Brain pericyte (primary cell): ENCODE measurements at places on chromosomes 2 and 18.
A peak's percentile ranks its signal among the peaks of the same experiment; 100 is the strongest.

- DNase-seq: no peak
Measured at GRCh38 chr2:15074751-15075700, 442.5 kb downstream of the LRATD1 start.

DNA sequence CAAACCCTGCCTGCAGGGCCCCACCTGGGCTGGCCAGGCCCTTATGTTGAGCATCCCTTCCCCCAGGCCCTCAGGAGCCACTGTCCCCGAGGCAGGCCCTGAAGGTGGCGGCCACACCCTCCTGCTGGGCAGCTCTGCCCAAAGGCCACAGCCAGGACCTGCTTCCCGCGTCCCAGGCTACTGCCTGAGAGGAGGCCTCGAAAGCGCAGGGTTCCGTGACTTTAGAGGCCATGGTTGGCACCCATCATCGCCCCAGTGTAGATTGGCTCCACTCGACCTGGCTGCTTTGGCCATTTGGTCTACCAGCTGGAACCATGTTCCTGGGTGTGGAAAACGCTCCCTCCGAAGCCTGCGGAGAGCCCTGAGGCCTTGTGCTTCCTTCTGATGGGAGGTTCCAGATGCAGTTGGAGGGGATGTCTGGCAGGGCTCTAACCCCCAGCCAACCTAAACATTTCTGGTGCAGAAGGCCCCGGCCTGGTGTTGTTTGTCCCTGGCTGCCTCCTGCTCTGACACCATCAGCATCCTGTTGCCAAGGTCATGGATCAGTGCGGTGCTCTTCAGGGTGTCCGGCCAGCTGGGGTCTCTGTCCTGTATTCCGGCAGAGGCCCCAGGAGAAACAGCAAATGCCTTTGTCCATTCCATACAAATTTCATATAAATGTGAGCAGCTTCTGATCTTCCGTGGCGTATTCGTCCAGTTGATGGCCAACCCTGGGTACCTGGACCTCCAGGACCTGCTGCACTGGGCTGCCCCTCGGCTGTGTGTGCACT is 14.7 kb downstream of the CAPN10 start:
- DNase-seq: no peak

GRCh38 chr18:28086670-28087552 is 90.0 kb downstream of the CDH2 start:
- DNase-seq: peak; percentile 57

GRCh38 chr18:63992751-63993150 is 22.9 kb downstream of the SERPINB8 start:
- DNase-seq: no peak

- DNase-seq: no peak
Measured at GRCh38 chr2:233449081-233449901, 95.0 kb downstream of the DGKD start.

DNA sequence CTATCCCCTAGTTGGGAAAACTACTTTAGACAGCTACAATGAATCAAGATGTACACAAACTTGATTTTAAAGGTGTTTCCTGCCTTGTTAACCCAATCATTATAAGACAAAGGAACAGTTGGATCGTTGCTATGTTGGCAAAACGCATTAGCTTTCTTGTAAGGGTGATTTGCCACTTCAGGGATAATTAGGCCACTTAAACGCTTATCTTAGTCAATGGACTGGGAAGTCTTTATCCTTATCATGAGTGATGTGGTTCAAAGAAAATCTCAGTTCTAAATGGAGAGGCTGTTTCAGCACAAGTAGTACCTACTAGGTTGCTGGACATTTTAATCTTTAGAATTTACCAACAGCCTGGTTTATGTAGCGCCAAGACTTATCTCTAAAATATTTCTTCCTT is 406.1 kb upstream of the MEX3C start:
- DNase-seq: no peak

DNA sequence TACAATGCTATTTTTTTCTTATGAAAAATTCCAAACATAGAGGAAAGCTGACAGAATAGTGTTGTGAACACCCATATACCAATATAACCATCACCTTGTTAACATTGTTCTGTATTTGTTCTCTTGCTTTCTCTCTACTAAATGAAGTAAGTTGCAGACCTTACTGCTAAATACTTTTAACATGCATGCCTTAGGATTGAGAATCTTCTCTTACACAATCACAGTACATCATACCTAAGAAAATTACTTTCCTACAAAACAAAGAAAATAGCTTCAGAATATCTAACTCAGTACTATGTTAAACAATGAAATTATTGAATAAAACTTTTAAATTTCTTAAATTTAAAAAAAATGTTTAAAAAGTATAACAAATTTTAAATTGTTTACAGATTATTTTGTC is 136.5 kb downstream of the UBR3 start:
- no peak for DNase-seq

- no peak for DNase-seq
Measured at GRCh38 chr2:220243571-220243970, 616.1 kb downstream of the SLC4A3 start.

GRCh38 chr2:191010887-191011885 is 2.8 kb downstream of the STAT1 start:
- DNase-seq: no peak

DNA sequence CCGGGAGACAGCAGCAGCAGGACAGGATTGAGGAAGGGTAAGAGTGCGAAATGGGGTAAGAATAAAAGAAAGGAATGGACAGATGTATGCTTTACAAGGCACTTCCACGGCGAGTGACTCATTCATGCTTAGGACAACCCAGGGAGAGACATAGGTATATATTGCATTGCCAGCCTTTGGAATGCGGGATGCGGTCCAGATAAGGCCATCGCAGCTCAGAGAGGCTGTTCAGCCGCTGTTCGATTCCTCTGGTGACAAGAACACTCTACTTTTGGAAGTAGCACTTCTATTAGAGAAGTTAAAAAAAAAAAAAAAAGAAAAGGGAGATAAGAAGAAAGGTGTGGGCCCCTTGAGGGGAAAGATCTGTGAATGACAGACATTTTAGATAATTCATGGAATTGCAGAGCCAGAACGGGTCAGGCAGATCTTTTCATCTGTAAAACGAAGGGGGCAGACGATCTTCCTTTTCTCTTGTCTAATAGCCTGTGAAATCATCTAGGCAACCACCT is 819 bp upstream of the NCOA1 start:
- no peak for DNase-seq

DNA sequence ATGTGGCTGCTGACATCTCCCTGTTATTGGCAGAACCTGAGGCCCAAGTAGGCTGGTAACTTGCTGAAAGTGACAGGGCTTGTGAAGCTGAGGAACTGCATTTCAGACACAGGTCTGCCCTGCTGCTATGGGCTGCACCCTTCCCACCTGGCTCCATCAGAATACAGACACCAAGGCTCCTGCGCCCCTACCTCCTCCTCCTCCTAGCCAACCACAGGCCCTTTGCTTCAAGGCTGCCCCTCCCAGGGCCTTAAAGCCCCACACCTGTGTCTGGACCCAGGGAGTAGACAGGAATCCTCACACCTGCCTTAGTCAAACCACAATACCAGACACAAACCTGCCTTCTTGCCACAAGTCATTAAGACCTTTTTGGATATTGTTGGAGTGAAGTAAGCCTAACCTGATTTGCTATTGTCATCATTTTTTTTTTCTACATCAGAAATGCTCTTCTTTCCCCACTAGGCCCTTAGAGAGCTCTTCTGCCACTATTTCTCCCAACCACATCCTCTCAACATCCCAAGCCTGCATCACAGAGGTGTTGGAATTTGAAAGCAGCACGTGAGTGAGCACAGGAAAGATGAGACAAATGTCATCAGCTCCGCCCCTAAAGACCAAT is 489.7 kb downstream of the EIPR1 start:
- DNase-seq: no peak

DNA sequence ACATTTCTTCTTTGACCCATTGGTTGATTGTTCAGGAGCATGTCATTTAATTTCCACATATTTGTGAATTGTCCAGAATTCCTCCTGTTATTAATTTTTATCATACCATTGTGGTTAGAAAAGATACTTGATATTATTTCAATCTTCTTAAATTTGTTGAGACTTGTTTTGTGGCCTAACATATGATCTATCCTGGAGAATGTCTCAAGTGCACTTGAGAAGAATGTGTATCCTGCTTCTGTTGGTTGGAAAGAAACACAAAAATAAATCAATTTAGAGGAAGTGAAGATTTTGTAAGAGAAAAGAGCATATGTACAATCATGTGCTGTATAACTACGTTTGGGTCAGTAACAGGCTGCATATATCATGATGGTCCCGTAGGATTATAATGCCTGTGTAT is 118.6 kb upstream of the CDC42EP3 start:
- no peak for DNase-seq
